ENCODE measurements at places on chromosomes 7 and 10.

DNA sequence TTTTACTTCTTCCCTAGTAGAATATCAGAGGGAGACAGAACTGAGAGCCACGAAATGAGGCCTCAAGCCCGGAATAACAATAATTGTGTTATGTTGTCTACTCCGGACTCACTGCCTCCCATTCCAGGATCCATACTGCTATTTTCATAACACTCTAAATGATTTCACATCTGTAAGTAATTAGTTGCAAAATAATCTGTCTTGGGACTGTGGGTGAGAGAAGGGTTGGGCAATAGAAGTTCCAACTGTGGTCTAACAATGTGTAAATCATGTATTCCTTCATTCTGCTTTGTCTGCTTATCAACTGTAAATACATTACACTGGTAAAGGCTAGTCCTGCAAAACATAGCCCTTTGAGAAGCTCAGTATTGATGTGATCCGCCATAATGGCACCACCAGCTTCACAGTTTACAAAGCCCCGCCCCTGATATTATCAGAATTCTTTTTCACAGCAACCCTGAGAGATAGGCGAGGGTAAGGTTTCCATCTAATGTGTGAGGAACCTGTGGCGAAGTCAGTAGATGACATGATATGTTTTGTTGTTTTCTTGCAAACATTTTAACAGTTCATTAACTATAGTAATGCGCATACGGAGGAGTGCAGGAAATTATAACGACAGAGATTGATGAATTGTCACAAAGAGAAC lies 265.7 kb upstream of the BMPER start:
- DNase-seq: no peak

DNA sequence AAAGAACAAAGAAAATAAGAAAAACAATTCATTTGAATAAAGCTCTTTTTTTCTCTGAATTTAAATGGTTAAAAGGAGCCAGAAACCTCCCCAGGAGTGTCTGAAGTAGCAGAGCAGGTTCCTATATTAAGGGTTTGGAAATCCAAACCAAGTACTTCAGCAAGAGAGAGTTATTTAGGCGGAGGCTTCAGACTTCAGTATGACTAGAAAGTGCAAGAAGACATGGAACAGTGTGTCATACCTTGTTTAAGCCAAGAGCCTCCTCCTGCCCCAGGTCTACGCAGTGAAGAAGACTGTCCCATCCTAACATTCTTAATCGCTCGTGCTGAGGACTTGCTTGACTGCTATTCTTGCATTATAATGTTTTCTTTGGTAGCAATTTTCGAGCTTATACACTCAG lies 51.3 kb downstream of the ODAD2 start:
- DNase-seq: no peak

DNA sequence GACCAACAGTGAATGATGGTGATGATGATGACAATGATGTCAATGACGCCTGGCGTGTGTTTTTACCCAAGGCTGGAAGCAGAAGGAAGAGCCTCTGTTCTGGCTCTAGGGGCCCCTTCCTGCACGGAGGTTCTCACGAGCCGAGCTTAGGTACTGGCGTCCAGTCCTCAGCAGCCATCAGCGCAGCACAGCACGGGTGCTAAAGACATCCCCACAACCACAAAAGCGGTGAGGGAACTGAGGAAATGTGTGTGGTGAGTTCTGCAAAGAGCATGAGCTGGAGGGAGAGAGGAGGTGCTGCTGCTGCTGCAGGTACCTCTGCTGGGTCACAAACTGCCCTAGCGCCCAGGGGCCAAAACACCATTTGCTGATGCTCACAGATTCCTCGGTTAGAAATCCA lies 81.6 kb downstream of the SFMBT2 start:
- no peak for DNase-seq

- DNase-seq: no peak
Measured at GRCh38 chr10:97229322-97230015, 43.7 kb upstream of the SLIT1 start.

DNA sequence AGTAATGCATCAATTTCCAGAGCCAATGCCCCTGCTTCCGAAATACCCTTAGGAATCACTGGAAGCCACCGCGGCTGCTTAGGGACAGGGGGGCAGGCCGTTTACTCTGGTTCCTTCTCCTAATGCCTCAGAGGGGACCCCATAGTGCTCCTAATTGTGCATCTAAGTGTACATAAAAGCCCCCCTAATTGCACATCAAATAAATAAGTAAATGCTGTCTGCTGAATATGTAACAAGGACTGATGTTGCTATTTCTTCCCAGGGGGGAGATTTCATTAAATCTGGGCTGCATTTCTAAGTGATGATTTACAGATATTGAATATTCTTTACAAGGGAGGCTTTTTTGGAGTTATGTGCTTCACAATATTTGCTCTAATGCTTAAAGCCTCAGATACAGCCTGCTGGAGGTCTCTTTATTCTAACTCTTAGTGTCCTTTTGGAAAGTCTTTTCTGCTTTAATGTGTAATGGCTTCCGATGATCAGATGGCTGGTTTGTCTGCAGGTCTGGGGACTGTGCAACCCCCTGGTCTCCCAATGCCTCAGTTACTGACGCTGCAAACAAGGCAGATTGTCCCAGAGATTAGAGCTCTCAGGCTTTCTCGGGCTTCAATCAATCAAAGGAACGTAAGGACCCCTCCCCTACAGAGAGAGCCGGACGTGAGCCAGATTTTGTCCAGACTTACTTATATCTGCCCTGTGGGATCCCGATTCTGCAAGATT lies 143.0 kb downstream of the PRPF18 start:
- no peak for DNase-seq

GRCh38 chr7:24912424-24912823 lies 67.6 kb downstream of the OSBPL3 start:
- no peak for DNase-seq

Measured in H7 (cell line).